ENCODE measurements at places on chromosomes 11 and 22. TPM values are rescaled to one million over a fixed set of nuclear protein-coding genes. Genes with fewer than 3 reads are reported as not detected.

- peak; percentile 72 for DNase-seq
These were observed 38.0 kb downstream of the CDKN1C start for GRCh38 chr11:2847561-2847960.

DNA sequence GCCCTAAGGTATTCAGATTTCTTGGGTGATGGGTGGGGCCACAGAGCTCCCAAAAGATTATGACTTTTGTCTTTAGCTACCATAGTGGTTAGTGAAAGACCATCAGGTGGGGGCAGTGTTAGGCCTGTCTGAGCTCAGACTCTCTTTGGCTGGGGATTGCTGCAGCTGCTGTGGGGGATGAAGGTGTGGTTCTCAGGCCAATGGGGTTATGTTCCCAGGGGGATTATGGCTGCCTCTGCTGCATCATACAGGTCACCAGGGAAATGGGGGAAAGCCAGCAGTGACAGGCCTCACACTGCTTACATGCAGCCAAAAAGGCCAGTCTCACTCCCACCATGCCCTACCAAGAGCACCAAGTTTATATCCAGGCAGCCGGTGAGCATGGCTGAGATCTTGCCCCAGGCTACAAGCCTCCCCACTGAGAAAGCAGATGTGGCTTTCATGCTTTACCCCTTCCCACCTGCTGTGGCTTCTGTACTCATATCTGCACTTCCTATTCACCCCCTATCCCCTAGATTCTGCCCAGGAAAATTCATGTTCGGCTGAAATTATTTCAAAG is 24.8 kb downstream of the CNTF start:
- DNase-seq: no peak

TTC36 gene
- total RNA-seq: 0.67 TPM

DNA sequence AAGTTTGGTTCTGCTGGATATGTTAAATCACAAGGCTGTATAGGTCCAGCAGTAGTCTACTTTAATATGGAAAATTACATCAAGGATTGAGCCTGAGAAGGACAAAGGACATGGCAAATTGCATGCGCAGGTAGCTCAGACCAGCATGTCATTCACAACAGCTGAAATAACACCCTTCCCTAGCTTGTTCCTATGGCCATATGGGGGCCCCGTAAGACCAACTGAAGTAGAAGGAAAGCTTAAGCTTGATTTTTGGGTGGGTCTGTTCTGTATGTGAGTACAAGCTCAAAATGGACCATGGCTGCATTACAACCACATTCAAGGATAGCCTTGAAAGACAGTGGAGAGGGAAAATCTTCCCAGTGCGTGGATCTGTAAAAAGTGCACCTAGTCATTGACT is 20.6 kb upstream of the PDE3B start:
- no peak for DNase-seq

DNA sequence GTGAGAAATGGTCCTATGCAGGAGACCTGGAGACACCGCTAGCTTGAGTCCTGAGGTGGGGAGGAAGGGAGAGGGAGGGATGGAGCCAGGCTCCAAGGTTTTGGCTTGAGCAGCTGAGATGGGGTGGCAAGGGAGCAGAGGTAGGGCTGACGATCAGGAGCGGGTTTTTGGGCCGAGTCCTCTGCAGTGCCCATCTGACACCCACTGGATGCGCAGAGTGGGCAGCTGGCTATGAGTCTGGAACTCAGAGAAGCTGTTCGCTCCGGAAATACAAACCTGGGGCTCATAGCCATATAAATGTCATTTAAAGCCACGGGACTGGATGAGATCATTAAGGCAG is 453 bp upstream of the MAFF start:
- DNase-seq: no peak

DNA sequence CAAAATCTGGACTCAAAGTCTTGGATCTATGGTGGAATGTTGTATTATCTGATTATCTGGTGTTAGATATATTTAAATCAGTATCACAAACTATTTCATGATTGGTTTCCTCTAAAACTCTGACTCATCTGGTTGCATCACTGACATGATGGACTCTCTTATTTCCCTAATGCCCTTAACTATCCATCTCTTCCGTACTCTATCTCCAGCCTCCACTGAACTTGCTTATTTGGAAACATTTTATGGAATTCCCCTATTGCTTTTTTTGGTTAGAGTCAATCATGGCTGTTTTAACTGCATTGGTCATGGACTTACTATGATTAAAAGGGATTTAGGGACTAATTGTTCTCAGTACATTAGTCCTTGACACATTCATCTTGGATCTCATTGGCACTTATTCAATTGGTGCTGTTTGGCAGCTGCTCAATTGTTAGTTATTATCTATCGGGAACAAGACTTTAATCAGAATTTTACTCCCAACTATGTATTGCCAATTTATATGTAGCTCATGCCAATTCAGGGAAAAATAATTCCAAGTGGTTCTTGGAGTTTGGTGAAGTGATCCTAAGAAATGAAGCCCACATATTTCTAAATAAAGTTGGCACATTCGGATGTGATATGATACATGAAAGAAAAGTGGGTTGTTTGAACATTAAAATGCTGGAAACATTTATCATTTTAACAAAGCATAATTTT is 942.0 kb upstream of the CCDC90B start:
- DNase-seq: no peak

OR4A16 gene
- not detected for total RNA-seq

GRCh38 chr11:105783216-105783615 is 173.3 kb downstream of the GRIA4 start:
- DNase-seq: no peak

- no peak for DNase-seq
These were observed 1.0 kb upstream of the BRSK2 start for GRCh38 chr11:1388763-1389102.

DNA sequence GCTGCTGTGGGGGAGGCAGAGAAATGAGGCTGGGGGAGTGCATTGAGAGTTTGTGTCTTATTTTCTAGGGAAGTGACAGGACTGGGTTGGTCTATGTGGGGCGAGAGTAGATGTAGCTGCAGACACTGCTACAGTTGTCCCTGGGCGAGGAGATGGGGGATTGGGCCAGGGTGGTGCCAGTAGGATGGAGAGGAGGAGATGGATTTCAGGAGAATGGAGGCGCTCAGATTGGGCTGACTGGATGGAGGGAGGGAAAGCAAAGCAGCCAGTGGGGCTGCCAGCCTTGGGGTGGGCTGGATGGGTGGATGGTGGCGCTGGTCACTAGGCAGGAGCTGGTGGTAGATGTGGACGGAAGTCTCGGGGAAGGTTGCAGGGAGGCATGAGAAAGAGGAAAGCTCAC is 9.3 kb downstream of the OMP start:
- DNase-seq: no peak

DNA sequence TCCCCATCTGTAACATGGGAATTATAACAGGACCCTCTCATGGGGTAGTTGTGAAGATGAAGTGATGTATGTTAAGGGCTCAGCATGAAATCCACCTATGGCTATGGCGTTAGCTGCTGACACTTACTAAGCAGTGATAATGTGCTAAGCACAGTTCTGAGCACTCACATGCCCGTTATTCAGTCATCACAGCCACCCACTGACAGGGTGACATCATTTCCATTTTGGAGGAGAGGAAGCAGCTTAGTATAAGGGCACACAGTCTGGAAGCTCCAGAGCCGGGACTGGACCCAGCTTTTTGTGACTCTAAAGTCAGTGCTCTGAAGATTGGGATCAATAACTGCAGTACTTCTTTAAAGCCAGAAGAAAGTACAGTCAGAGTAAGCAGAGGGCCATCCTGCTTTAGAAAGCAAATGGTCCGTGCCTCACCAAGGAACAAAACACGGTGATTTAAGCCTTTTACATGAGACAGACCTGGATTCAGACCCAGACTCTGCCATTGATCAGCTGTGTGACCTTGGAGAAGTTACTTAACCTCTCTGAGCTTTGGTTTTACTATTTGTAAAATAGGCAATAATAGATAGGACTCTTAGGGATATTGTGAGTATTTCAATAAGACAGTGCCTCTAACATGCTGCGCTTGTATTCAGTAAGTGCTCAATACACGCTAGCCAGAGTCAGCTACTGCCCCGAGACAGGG is 61.5 kb downstream of the SGSM1 start:
- no peak for DNase-seq

GRCh38 chr11:77353131-77353530 is 51.6 kb upstream of the GDPD4 start:
- DNase-seq: no peak

DNA sequence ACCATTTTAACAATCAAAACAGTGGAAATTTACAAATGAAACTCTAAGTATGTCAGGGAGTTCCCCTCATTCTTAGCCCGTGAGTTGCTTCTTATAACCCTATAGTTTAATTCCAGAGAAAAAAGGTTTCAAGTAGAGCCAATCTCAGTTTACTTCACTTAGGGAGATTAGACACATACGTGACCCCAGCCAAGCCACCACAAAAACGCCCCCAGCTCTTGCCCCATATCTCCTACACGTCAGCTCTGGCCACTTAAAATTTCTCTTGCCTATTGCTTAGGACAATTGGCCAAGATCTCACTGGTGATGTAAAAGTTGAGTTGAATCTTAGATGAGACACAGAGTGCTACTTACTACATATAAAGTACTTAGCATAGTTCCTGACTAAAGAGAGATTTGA is 166.4 kb downstream of the ETS1 start:
- no peak for DNase-seq

- DNase-seq: no peak
These were observed 66.2 kb downstream of the IGLL5 start for GRCh38 chr22:22953791-22954190.

- DNase-seq: peak; percentile 95
These were observed 111.2 kb upstream of the THY1 start for GRCh38 chr11:119533921-119534736.

GRCh38 chr11:2151500-2152257 is 9.3 kb downstream of the INS start:
- peak; percentile 71 for DNase-seq

OR2AT4 gene
- total RNA-seq: not detected

DNA sequence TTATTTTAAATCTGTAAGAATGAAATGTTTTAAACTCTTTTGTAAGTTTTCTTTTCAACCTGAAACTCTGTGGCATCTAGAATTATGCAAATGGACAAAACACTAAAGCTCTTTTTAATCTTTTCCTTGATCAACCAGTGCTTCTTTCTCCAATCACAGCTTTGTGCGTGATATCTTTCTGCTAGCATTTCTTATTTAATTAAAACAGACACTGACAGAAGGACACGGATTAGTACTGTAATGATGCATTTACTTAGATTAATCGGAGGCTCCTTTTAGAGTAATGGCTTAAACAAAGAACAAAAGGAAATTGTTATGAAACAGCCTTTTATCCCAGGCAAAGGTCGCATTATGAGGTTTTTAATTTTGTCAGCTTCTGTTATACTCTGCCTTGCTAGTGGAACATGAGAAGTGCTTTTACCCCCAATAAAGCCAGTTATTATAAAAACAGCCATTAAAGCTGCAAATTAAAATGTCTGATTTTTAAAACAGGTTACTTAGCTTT is 48.5 kb upstream of the SOX6 start:
- no peak for DNase-seq

- DNase-seq: peak; percentile 12
These were observed 75.8 kb downstream of the MORC2 start for GRCh38 chr22:30892731-30893221.

- DNase-seq: peak; percentile 61
These were observed 21.8 kb downstream of the NF2 start for GRCh38 chr22:29625090-29625825.

DNA sequence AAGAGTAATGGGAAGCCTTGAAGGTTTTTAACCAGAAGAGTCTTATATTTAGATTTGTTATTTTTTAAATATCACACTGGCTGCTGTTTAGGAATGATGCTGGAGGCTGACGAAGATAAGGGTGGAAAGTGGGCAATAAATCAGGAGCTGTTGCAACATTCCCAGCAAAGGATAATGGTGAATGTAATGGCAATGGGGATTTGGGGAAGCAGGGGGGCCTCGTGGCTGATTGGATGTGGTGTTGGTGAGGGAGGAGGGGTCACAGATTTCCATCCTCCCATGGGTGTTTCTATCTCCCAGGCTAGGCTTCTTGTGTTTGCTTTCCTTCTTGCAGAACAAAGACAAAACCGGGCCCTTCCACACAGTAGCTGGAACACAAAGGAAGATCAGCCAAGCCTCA is 80.8 kb downstream of the PIWIL4 start:
- no peak for DNase-seq

GRCh38 chr11:125344846-125345420 is 151.1 kb downstream of the FEZ1 start:
- DNase-seq: no peak

DNA sequence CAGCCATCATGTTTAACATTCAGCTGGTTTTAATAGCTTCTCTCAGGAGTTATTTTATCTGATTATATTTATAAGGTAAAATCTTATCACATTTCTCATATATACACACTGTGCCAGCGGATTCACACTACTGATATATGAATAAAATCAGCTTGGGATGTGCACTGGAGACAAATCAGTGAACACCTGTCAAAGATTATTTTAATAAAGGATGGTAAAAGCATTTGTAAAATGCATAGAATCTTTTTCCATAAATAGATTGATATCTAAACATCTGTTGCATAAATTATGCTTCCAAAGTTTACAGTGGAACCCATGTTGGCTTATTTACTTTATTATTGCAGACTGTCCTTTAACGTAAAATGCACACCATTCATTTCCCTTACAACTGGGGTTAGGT is 1125.8 kb upstream of the CNTN5 start:
- no peak for DNase-seq

DEFB131B gene
- total RNA-seq: not detected

- no peak for DNase-seq
These were observed 1.7 kb downstream of the TIMP3 start for GRCh38 chr22:32803020-32803737.

OR4S1 gene
- total RNA-seq: not detected

GRCh38 chr11:126007238-126007637 is 55.4 kb downstream of the CDON start:
- no peak for DNase-seq

LRP4 gene
- 27.0 TPM for total RNA-seq

DNA sequence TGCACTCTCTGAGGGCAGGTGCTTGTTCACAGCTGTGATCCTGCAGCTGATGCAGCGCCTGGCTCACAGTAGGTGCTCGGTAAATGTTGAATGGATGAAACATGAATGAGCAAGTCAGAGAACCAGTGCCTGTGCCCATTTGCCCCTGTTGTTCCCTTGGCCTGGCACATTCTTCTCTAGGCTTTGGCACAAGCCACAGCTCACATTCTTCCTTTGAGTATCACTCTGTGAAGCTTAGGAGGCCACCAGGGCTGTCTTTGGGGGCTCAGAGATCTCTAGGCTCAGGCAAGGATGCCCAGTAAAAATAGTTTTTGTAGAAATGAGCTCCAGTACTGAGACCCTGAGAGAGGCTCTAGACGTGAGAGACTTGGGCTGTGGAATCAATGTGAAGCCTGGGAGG is 144.6 kb upstream of the NAV2 start:
- no peak for DNase-seq

- peak; percentile 19 for DNase-seq
These were observed 12.8 kb downstream of the SCYL1 start for GRCh38 chr11:65537620-65538231.

Data from pancreas (tissue), 10 donors.